Activated CD4-positive, alpha-beta T cell treated with anti-CD3 and anti-CD28 coated beads for 36 hours (primary cell): ENCODE measurements at places on chromosomes 16 and 17. TPM values are rescaled to one million over a fixed set of nuclear protein-coding genes. Genes with fewer than 3 reads are reported as not detected.

KRT28 gene
- not detected for total RNA-seq

CCL23 gene
- not detected for total RNA-seq

GAST gene
- not detected for total RNA-seq

CSNK2A2 gene
- total RNA-seq, result 92.2 TPM

TERB1 gene
- total RNA-seq, result not detected

IGSF6 gene
- 0.11 TPM for total RNA-seq

ITGAD gene
- total RNA-seq, result not detected

P2RX5 gene
- 69.7 TPM for total RNA-seq

ARHGAP44 gene
- total RNA-seq, result 0.55 TPM

ADORA2B gene
- 2.2 TPM for total RNA-seq

AURKB gene
- total RNA-seq, result 226 TPM

TNFRSF13B gene
- not detected for total RNA-seq

C17orf78 gene
- total RNA-seq, result not detected

MEOX1 gene
- 0.34 TPM for total RNA-seq

C16orf89 gene
- not detected for total RNA-seq

ACSM3 gene
- 21.8 TPM for total RNA-seq

SEC14L1 gene
- 44.2 TPM for total RNA-seq

RPUSD1 gene
- 17.5 TPM for total RNA-seq

EVI2B gene
- total RNA-seq, result 14.8 TPM

ITPRIPL2 gene
- 2.4 TPM for total RNA-seq

HSD17B2 gene
- not detected for total RNA-seq

KIF2B gene
- total RNA-seq, result not detected

SPNS2 gene
- total RNA-seq, result 0.07 TPM

CCL14 gene
- not detected for total RNA-seq

CDK5R1 gene
- total RNA-seq, result 15.3 TPM

SYT17 gene
- total RNA-seq, result not detected

DOC2A gene
- 0.69 TPM for total RNA-seq

SERPINF2 gene
- total RNA-seq, result not detected

ASPA gene
- not detected for total RNA-seq

TANC2 gene
- 5.0 TPM for total RNA-seq

KIF22 gene
- 168 TPM for total RNA-seq

TMC8 gene
- total RNA-seq, result 139 TPM

KRTAP1-1 gene
- total RNA-seq, result not detected

USP31 gene
- total RNA-seq, result 5.9 TPM

CPNE7 gene
- total RNA-seq, result 18.7 TPM

HSPB9 gene
- total RNA-seq, result 0.11 TPM

MT1H gene
- total RNA-seq, result not detected

TIGD7 gene
- 2.9 TPM for total RNA-seq

ASPSCR1 gene
- 26.5 TPM for total RNA-seq

GNG13 gene
- not detected for total RNA-seq

HOXB7 gene
- total RNA-seq, result 0.30 TPM

G6PC1 gene
- not detected for total RNA-seq

UTP4 gene
- 119 TPM for total RNA-seq

TBX6 gene
- total RNA-seq, result 2.7 TPM

TP53TG3B gene
- total RNA-seq, result 0.72 TPM

RNF43 gene
- total RNA-seq, result 0.71 TPM
